ENCODE measurements at places on chromosomes 1 and 21.
A peak's percentile ranks its signal among the peaks of the same experiment; 100 is the strongest.

DNA sequence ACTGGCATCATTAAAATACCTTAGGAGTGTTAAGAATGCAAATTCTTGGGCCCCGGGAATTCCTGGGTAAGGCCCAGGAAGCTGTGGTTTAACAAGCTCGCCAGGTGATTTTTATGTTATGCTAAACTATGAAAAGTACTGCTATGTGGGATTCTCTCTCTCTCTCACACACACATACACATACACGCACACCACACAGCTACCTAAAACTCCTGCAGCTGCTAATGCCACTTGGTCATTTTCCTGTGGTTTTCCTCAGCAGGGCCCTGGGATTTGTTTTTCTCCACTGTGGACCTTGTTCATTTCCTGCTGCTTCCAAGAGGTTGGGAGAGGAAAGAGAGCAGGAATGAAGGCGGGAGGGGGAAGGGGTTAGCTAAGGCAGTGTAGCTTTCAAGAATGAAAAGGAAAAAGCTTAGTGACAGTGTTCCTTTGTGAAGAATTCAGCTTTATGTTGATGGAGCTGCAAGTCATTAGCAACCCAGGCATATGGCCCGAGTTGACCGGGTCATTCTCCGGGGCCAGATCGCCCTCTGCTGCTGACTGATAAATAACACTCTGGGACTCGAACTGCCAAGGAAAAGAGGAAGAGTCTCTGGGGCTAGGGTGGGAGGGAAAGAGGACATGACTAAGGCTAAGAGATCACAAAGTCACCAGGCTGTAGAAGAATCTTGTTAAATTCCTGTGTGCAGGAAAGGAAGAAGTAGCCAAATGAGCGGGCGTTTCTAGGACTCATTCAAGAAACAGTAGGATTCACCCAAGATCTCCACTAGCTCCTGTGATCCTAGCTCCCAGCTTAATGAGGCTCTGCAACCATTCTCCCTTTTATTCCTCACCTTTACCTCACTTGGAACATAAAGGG is 30.5 kb upstream of the LRIG2 start:
- DNase-seq: peak; percentile 29

- no peak for DNase-seq
Observed at GRCh38 chr1:116110567-116111523, at the start of gene MAB21L3. Gene MAB21L3, plus strand, starts transcription at chr1:116111399. Its CDS starts 1,217 bp downstream, at chr1:116112616.

DNA sequence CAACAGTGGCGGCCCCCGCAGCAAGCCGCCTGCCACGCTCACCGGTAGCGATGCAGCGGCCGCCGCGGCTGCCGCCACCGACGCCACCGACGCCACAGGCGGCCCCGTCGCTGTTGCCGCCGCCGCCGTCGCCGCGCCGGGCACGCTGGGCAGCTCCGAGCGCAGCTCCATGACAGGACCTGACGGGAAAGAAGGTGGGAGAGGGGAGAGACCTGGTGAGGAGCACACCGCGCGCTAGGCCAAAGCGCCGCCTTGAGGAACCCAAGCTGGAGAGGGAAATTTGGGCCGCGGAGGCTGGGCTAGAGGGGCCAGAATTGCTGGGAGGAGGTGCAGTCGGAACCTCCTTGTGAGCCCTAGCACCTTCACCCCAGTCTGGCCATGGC is 1.9 kb downstream of the DMRTA2 start:
- DNase-seq: no peak

- DNase-seq: no peak
Observed at GRCh38 chr1:1534401-1535154, 5.8 kb downstream of the TMEM240 start.

GRCh38 chr1:22275626-22276395 is 132.9 kb upstream of the WNT4 start:
- peak; percentile 62 for DNase-seq

- DNase-seq: no peak
Observed at GRCh38 chr1:201717286-201717685, 111.7 kb upstream of the IPO9 start.

DNA sequence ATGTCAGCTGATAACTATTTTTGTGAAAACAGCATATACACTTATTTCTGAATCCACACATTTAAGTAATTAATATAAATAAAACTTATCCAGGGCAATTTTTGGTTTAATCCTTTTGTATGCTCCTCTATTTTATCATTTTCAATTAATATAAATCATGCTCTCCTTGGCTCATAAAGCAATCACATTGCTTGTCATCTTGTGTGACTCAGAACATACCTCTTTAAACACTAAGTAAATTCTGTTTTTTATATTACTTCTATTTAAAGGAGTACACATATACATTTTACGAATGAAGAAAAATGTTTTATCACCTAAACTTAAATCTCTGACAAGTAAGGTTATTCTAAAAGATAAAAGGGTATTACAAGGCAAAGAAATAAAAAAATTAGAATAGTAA is 175.3 kb downstream of the USH2A start:
- DNase-seq: no peak

Data from NCI-H1092 treated with DMSO at 0.1 percent for 48 hours (cell line).